ENCODE measurements at places on chromosomes 2 and 18.

- DNase-seq: no peak
Observed at GRCh38 chr18:607930-608329, 11.1 kb downstream of the CLUL1 start.

DNA sequence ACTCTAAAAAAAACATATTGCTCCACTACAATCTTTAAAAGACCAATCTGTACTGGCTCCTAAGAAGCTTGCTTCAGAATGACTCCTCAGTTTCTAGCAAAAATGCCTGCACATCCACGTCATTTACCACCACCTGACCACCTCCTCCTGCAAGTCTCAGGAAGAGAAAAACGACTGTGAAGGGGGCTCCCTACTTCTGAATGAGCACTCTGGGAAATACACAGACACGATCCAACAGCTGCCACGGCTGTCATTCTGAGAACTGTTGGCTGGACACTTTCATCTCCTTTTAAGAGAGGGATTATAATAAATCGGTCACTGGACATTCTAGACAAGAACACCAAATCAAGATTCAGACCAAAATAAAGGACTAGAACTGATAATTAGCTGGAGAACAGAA is 21.5 kb downstream of the EPG5 start:
- no peak for DNase-seq

GRCh38 chr2:67240507-67240906 is 156.6 kb upstream of the ETAA1 start:
- DNase-seq: no peak

DNA sequence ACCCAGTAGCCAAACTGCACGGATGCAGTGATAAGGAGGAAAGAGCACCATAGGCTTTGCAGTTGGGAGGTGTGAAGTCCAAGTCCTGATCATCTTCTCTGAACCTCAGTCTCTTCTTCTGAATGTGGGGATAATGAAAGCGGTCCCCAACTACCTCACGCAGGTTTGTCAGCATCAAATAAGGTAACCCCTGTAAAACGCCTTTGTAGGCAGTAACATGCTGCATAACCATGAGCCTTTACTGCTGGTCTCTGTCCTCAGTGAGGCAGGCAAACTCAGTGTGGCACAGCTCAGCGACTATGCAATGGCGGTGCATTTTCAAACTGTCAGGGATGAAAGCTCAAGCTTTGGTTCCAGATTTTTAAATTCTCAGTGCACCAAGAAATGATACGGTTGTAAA is 46.1 kb downstream of the DNMT3A start:
- no peak for DNase-seq

- no peak for DNase-seq
Observed at GRCh38 chr2:174546519-174547506, 50.8 kb downstream of the WIPF1 start.

- no peak for DNase-seq
Observed at GRCh38 chr2:39158351-39158750, 37.5 kb upstream of the SOS1 start.

DNA sequence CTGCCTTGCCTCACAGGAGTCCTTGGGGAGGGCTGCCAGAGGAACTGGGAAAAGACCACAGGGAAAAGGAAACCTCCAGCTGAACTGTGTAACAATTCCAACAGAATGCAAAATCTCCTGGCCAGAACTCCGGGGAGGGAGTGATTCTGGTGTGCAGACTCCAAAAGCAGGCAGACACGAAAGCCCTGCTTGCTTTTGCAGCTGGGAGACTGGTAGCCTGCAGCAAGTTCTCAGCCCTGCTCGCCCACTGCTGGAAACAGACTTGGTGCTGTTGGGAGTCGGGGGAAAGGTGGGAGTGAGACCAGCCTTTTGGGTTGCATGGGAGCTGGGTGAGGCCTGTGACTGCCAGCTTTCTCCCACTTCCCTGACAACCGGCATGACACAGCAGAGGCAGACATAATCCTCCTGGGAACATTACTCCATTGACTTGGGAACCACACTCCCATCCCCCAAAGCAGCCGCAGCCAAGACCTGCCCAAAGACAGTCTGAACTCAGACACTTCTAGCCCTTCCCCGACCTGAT is 26.0 kb upstream of the NMI start:
- no peak for DNase-seq

GRCh38 chr18:68707646-68708045 is 7.3 kb downstream of the TMX3 start:
- no peak for DNase-seq

- no peak for DNase-seq
Observed at GRCh38 chr2:163802284-163802683, 66.5 kb upstream of the FIGN start.

DNA sequence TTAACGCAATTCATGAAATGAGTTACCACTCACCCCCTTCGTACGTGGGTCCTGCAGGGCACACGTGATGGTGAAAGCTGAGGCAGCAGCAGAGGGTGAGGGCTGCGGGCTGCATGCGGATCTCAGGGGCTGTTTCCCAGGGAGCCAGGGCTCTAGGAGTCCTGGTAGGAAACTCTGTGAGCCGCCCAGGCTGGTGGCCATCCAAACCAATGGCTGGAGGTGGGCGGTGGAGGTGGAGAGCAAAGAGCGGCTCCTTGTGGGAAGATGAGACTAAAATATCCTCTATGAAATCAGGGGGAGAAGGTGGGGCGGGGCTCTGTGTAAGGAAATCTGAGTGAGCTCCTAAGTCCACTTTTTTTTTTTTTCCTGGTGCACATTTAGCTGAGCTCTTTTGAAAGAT is 120.1 kb upstream of the SLC1A4 start:
- DNase-seq: no peak

- DNase-seq: no peak
Observed at GRCh38 chr2:46697830-46698323, 217.7 kb downstream of the MCFD2 start.

DNA sequence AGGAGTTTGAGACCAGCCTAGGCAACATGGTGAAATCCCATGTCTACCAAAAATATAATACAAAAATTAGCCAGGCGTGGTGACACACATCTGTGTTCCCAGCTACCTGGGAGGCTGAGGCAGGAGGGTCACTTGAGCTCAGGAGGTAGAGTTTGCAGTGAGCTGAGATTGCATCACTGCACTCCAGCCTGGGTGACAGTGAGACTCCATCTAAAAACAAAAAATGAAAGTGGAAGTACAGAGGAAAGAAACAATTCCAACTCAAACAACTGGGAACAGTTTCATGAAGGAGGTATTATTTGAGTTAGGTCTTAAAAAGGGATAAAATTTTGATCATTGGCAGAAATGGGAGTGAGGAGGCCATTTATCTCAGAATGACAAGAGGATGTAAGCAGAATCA is 6.3 kb upstream of the RAB1A start:
- DNase-seq: no peak

GRCh38 chr18:11251891-11252270 is 102.5 kb upstream of the PIEZO2 start:
- DNase-seq: no peak

DNA sequence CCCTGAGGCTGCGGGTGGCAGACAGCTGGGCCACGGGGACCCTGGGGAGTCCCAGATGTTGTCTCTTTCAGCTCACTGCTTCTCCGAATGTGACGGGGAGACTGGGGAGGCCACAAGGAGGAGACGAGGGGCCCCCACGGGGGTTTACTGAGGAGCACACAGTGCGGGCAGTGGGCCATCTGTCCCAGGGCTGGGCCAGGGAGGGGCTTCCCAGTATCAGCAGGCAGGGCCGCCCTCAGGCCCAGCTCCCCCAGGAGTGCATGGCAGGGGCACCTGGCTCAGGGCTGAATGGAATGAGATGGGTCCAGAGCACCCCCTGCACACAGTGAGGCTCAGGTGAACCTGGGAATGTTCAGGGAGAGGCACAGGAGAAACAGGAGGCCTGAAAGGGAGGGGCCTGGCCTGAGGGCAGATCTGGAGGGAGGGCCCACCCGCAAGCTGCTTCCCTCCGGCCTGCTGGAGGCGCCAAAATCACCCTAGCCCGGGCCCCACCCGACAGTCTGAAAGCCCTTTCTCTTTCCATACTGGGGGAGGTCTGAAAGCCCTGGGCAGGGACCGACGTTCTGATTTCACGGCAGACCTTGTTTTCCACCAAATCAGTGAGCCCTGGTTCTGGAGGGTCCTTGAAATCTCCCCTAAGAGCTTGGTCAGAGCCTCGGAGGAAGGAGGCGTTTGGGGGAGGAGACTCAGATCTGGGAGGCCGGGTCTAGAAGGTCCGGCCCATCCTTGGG is 35.5 kb upstream of the PTMA start:
- no peak for DNase-seq

GRCh38 chr18:44691148-44691925 is 10.6 kb downstream of the SETBP1 start:
- no peak for DNase-seq

DNA sequence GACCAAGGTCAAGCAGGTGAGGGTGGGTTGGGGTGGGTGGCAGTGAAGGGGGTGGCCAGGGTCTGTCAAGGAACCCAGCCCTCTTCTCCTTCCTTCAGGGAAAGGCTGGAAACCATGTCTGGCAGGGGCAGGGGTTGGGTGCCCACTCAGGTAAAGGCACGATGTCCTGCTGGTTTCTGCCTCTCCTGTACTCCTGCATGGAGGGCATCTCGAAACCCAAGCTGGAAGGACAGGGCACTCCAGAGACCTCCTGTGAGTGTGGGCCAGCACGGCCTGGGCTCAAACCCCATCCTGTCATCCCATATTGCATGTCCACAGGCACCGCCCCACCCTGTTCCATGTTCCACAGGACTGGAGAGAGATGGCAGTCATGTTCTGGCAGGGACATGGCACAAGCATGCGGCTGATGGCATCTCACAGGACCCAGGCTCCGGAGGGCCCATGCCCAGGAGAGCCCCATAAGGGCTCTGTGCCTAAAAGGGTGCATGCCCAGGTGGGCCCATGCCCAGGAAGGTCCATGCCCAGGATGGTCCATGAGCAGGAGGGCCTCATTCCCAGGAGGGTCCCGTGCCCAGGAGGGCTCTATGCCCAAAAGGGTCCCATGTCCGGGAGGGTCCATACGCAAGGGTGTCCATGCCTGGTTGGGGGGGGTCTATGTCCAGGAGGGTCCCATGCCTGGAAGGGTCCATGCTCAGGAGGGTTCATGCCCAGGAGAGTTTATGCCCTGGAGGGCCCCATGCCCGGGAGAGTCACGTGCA is 6.4 kb downstream of the GPR35 start:
- no peak for DNase-seq

DNA sequence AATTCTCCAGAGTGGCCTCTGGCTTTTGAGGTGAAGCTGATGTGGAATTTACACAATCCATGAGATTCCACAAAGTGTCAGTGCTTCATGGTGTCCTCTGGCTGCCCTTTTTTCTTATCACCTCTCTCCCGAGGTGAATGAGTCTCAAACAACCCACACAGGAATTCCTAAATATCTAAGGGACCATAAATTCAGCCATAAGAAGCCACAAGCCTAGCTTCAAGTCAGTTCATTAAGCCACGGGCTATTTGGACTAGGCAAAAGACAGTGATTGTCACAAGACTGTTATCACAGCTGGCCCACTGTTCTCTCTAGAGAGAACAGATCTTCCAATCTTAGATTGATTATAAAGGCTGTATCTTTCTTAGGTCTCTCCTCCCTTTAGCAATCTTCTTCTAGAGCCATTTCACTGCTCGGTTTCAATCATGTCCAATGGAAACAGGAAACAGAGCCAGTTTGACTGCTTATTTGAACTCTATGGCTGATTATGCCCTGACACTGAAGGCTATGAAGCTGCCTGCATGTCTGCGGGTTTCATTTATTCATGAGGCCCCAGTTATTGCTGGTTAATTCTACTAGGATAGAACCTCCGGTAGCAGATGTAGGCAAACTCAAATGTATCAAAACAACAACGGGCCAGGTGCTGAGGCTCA is 4.1 kb downstream of the NEMP2 start:
- DNase-seq: no peak

All from central memory CD8-positive, alpha-beta T cell (primary cell).